ENCODE measurements at places on chromosomes 16 and 17. TPM values are rescaled to one million over a fixed set of nuclear protein-coding genes. Genes with fewer than 3 reads are reported as not detected.

CD68 gene
- 1.1 TPM for total RNA-seq

- DNase-seq = no peak
These were observed 52.8 kb downstream of the NTN1 start for GRCh38 chr17:9074131-9074530.

GRCh38 chr16:984121-984694, 2.6 kb downstream of the SOX8 start:
- DNase-seq = no peak

DNA sequence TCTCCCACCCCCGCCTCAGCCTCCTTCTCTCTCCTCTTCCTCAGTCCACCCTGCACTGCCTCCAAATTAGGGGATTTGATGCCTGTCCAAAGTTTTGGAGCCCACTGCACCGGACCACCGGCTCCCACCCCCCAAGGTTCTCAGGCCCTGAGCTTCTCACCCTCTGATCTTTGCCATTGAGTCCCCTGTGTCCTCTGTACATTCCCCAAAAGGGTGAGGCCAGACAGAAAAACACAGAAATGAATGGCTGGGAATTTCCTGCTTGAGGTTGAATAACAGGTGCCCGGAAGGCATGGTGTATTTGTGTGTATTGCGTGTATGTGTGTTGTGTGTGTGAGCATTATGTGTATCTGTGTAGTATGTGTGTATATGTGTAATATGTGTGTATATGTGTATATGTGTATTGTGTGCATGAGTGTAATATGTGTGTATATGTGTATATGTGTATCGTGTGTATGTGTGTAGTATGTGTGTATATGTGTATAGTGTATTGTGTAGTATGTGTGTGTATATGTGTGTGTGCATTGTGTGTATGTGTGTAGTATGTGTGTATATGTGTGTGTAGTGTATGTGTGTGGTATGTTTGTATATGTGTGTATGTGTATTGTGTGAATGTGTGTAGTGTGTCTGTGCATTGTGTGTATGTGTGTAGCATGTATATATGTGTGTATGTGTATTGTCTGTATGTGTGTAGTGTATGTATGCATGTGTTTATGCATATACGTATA, 16.0 kb upstream of the CCL17 start:
- no peak for DNase-seq

CSH1 gene
- total RNA-seq = not detected

DNA sequence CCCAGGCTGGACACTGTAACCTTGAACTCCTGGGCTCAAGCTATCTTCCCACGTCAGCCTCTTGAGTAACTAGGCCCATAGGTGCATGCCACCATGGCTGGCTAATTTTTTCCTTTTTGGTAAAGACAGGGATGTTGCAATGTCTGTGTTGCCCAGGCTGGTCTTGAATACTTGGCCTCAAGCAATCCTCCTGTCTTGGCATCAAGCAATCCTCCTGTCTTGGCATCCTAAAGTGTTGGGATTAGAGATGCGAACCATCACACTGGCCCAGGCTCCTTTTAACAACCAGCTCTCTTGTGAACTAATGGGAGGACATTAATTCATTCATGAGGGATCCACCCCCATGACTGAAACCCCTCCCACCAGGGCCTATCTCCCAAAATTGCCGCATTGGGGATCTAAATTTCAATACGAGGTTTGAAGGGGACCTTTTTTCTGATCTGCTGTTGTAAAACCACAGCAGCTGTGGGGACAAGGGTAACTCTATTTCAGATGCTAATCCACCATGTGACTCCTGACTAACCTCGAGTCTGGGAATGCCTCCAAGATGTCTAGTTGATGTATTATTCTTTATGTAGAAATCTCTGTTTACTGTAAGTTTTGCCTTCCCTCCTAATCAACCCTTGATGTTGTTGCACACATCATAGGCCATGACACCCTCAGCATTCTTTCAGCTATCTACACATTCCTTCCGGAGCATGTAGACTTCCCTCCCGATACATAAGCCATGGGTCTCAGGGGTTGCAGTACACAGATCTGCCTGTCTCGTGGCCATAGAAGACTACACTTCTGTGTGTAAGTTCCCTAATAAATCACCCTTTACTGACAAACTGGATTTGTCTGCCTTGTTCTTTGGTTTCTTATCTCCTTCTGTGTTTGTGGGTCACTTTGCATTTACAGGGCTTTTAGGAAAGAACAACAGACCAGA, 37.6 kb downstream of the RNF112 start:
- peak; percentile 48 for DNase-seq

GRCh38 chr17:4579678-4580077, 4.7 kb upstream of the SMTNL2 start:
- no peak for DNase-seq

GRCh38 chr16:82319038-82319437, 149.0 kb upstream of the MPHOSPH6 start:
- DNase-seq = no peak

CD300H gene
- not detected for total RNA-seq

CRHR1 gene
- not detected for total RNA-seq

DNA sequence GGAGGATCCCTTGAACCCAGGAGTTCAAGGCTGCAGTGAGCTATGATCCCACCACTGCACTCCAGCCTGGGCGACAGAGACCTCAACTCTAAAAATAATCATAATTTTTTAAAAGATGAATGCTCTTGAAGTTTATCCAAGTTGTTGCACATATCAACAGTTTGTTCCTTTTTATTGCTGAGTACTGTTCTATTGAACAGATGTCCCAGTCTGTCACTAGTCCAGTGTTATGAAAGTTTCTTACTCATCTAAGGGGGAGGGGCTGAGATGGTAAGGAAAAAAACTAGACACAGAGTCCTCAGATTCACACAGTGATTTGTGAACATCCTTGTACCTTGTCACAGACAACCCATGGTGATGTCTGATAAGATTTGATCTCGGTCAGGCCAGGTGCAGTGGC, 3.9 kb downstream of the ACAP1 start:
- no peak for DNase-seq

GRCh38 chr16:11016524-11016988, 72.2 kb downstream of the CLEC16A start:
- DNase-seq = no peak

Measured in Caco-2 (cell line).